Stimulated activated CD4-positive, alpha-beta T cell treated with anti-CD3 and anti-CD28 coated beads, Interleukin-1b, Interleukin-23, amount 100 ng/mL, for 1 hour (primary cell): ENCODE measurements at places on chromosomes 12 and 14.

DNA sequence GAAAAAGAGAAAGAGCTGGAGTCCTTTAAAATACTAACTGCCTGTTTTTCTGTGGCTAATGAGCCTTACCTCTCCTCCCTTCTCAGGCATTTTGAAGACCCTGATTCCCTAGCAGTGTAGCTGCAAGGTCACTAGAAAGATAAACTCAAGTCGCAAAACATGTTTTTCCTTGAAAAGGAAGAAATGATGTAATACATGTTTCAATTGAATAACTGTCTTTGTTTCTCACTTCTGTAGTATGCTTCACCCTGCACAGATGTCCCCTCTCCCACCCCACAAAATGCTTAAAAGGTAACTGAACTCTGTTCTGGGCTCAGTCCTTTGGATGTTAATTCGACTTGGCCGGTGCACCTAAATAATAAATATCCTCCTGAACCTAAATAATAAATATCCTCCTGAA is 1350.3 kb downstream of the TMEM121 start:
- no peak for DNase-seq

GRCh38 chr12:4938900-4939299 is 29.2 kb downstream of the KCNA1 start:
- no peak for DNase-seq

- no peak for DNase-seq
Observed at GRCh38 chr12:26878661-26879119, 45.7 kb upstream of the ITPR2 start.

GRCh38 chr12:32483993-32484392 is 84.6 kb downstream of the FGD4 start:
- DNase-seq, result no peak

GRCh38 chr12:49553512-49554088 is 14.3 kb downstream of the MCRS1 start:
- DNase-seq, result no peak

DNA sequence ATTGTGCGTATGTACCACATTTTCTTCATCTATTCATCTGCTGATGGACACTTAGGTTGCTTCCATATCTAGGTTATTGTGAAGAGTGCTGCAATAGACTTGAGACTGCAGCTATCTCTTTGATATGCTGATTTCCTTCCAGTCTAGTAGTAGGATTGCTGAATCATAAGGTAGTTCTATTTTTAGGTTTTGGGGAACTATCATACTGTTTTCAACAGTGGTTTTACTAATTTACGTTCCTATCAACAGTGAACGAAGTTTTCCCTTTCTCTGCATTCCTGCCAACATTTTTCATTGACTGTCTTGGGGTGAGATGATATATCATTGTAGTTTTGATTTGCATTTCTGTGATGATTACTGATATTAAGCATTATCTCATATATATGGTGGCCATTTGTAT is 482.2 kb downstream of the SLC16A7 start:
- no peak for DNase-seq

- DNase-seq, result no peak
Observed at GRCh38 chr14:65304963-65305362, 107.6 kb upstream of the FUT8 start.

- no peak for DNase-seq
Observed at GRCh38 chr14:100473249-100473648, 114.0 kb downstream of the BEGAIN start.
